ENCODE measurements at places on chromosomes 11 and 22.

- DNase-seq, result no peak
These were observed 36.1 kb downstream of the NEU3 start for GRCh38 chr11:75024764-75025211.

- no peak for DNase-seq
These were observed 192.0 kb downstream of the BUD13 start for GRCh38 chr11:116580799-116581198.

DNA sequence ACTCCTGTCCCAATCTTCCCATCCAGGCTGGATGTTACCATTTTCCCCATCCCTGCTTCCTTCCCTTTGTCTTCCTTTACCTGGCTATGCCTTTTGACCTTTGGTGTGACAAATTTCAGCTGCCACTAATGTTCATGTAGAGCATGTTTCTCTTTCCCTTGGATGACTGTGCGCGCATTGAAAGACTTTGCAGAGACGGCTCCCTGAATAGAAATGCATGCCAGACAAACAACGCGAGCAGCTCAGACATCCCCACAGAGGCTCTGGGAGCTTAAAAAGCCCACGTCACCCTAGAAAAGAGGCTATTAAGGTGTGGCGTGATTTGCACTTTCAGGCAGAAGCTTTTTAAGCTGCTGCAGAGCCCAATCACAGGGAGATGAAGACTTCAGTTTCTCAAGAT is 202.0 kb downstream of the NTM start:
- DNase-seq, result no peak

DNA sequence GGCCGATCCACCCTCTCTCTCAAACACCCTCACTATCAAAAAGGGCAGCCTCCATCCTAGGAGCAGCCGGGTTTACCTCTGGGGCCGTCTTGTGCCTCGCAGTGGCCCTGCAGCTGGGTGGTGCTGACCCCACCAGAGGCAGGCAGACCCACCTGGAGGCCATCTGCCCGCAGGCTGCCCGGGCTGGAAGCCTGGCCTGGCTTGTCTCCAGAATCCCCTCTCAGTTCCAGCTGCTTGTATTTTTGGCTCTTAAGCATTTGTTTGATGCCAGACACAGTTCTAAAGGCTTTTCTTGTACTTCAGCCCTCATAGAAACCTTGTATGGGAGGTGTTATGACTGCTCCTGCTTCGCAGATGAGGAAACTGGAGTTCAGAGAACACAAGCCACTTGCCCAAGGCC is 4.2 kb upstream of the NFAM1 start:
- DNase-seq, result no peak

- no peak for DNase-seq
These were observed 4.2 kb upstream of the C11orf86 start for GRCh38 chr11:66970807-66971442.

DNA sequence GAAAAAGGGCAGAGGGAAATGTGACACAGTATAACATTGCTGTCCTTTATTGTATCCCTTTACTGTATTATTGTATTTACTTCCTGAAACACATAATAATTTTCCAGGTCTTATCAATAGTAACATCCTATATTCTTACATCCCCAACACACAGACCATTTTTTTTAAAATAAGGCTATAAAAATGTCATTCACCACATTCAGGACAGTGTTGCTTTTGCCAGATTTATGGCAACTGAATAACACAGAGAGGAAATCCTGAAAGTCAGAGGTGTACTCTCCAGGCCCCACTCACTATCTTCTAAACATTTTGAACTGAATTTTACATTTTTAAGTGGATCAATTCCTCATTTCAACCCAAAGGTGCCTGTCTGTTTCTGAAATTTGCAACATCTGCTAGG is 104.8 kb upstream of the MTMR2 start:
- no peak for DNase-seq

- DNase-seq, result peak; percentile 46
These were observed 470 bp downstream of the C11orf98 start for GRCh38 chr11:62664405-62665074.

GRCh38 chr11:17585911-17586695 is 39.0 kb downstream of the OTOG start:
- DNase-seq, result no peak

- DNase-seq, result peak; percentile 57
These were observed at the start of gene TYMP for GRCh38 chr22:50529897-50530579. TYMP (minus strand) TSS chr22:50530012; CDS start chr22:50529709, 303 bp downstream.

DNA sequence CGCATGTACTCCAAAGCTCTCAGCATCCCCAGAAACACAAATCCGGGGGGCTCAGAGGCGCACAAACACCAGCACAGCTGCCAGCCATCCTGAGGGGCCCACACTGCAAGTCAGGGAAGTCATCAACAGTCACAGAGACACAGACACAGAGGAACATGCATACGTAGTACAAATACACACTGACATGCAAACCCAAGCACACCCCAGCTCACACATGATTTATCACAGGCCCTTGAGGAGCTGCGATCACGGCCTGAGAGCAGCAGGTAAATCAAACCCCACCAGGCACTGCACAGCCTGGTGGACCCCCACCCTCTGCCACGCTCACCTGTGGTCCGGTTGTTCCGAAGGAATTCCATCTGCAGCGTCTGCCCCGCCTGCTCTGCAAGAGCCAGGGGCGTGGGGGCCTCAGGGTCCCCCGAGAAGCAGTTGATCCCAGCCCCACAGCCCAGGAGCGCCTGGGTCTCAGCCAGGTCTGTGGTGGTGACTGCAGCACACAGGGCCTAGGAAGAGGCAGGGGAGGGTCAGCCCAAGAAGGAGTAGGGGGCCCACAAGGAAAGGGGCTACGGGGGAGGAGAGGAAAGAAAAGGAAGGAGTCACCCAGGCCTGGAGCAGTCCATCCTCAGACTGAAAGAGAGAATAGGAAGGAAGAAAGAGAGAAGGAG is 28.5 kb upstream of the PDE2A start:
- no peak for DNase-seq

- DNase-seq, result no peak
These were observed 52.2 kb downstream of the BMAL1 start for GRCh38 chr11:13329670-13330356.

GRCh38 chr11:63985812-63986155 is 454 bp upstream of the OTUB1 start:
- DNase-seq, result peak; percentile 63

- no peak for DNase-seq
These were observed 162.9 kb upstream of the TTC12 start for GRCh38 chr11:113151521-113151920.

- no peak for DNase-seq
These were observed 106.8 kb downstream of the TRIM29 start for GRCh38 chr11:120031156-120031555.

DNA sequence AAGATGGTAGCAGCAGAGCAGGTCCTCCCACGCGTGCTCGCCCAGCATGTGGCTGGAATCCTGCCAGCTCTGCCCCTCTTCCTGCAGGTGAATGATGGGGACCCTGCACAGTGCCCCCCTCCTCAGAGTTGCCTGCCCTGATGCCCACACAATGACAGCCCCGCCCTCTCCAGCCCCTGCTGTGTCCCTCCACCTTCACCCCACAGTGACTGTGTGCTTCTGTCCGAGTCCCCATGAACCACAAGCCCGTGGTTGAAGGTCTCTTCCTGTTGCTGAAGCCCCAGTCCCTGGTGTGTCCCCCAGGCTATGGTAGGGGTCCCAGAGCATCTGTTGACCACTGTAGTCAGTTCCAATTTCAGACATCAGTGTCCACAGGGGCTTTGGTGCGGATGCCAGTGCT is 71.0 kb downstream of the BRD1 start:
- no peak for DNase-seq

DNA sequence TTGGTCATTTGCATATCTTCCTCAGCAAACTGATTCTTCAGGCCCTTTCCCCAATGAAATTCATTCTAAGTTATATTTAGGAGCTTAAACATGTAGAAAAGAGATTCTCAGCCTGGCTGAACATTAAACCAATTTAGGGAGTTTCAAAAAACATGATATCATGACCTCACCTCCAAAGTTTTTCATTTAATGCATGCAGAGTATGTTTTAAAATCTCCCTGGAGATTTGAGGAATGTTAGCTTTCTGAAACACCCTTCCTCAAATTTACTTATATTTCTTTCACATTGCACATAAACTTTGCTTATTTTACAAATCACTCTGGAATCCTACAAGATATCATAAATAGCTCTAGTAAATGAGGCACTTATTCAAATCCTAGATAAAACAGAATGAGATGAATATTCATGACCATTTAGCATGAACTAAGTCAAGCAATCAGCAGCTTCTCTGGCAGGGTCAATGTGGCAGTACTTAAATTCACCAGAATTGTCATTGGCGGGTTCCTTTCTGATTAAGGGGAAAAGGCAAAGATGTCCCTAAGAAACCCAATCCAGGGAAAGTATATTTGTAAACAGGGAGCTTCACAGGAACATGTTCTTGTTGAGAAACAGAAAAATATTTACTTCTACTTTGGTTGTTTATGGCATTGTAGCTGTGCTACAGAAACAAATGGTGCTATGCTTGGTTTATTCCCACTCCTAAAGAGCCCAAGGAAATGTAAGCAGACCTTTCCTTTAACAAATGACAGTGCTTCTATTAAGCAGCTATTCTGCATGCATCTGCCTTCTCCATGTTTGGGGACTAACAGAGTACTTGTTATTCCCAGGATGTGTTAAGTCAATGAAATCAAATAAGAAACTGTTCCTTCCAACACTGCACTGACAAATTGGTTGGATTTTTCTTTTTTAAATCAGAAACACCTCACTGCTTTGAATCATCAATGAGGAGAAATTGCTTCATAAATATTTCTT is 162.3 kb downstream of the C11orf87 start:
- DNase-seq, result no peak

GRCh38 chr11:69801513-69802335 is 17.5 kb downstream of the FGF3 start:
- DNase-seq, result peak; percentile 23

GRCh38 chr11:44861849-44862557 is 88.7 kb downstream of the TP53I11 start:
- peak; percentile 61 for DNase-seq

GRCh38 chr11:44814881-44815592 is 88.3 kb downstream of the TSPAN18 start:
- no peak for DNase-seq

- peak; percentile 53 for DNase-seq
These were observed 64.3 kb downstream of the ETS1 start for GRCh38 chr11:128522943-128523518.

DNA sequence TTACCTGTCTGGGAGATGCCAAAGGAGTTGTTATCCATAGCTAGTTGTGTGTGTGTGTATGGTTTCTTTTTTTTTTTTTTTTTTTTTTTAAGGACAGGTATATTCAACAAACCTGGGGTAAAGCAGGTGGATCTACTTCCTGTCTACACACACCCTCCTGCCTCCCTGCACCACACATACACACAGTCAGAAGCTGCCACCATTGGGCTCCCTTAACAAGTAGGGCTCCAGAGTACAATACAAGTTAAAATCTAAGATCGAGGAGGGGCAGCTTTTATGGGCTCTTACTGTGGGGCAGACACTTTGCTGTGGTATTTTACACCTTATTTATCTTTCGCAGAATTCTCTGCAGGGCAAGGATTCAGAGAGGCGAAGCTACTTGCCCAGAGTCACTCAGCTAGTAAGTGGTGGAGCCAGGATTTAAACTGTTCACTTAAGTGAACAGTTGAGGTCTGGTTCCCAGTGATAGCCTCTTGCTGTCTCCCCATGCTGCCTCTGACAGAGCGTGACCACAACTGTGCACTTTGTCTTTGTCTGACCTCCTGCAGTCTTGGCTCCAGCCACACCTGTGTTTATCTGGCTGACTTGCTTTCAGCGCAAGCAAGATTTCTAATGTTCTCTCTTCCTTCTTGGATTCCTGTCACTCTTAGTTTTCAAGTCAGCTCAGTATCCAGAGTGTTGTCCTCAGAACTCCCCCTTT is 135.0 kb downstream of the CSNK2A3 start:
- DNase-seq, result no peak

GRCh38 chr22:19361501-19362103 is 69.9 kb downstream of the HIRA start:
- DNase-seq, result no peak

GRCh38 chr11:100328626-100329340 is 358.3 kb upstream of the ARHGAP42 start:
- DNase-seq, result no peak

- DNase-seq, result no peak
These were observed 27.7 kb downstream of the MAPK1 start for GRCh38 chr22:21839765-21840140.

DNA sequence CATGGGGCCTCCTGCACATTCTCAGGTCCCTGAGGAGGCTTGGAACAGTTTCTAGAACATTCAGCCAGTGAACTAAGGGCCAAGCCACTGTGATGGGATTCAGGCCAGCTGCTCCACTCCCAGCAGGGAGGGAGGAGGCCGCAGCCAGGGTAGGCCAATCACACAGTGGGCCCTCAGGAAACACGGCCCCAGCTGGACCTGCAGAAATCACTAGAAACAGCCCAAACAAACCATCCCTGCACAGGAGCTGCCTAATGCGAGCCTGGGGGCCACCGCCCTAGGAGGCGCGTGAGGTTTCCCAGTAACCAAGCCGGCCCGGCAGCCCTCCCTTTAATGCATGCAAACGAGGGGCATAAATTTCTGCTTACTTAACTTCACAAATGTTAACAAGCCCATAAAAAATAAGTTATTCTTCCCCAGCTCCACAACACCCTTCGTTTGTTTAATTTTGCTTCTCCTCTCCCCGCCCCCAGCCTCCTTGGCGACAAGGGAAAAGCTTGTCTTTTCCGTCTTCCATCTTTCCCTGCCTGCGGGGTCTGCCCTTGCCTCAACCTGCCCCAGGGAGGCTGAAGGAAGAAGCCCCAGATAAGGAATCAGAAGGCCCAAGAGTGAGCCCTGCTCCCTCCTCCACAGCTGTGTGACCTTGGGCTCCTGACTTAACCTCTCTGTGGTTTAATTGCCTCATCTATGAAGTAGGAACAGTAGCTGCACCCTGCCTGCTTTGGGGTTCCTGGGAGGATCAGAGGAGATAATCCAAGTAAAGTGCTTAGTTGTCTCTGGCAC is 25.7 kb downstream of the ELFN2 start:
- DNase-seq, result no peak

GRCh38 chr11:111748035-111748804 is 18.0 kb downstream of the PPP2R1B start:
- DNase-seq, result no peak

DNA sequence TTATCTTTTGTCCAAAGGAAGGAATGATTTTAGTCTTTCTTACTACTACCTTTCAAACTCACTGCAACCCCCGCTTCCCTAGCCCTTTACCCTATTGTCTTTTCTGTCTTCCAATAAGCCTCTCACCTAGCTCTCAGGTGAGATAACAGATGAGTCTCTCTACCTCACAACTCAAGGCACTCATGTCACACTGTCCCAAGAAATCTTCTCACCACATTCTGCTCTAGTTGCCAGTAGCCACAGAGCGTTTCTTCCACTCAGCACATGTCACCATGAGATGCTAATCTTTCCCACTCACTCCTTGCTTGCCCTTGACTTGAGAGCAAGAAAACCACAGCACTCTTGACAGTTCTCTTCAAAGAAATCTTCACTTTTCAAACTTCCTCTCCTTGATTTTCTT is 32.7 kb upstream of the TMEM41B start:
- no peak for DNase-seq

All from activated CD4-positive, alpha-beta T cell treated with anti-CD3 and anti-CD28 coated beads, Interleukin-2, amount 50 U/mL, for 1 hour (primary cell).